ENCODE measurements at places on chromosomes 6 and 20.

DNA sequence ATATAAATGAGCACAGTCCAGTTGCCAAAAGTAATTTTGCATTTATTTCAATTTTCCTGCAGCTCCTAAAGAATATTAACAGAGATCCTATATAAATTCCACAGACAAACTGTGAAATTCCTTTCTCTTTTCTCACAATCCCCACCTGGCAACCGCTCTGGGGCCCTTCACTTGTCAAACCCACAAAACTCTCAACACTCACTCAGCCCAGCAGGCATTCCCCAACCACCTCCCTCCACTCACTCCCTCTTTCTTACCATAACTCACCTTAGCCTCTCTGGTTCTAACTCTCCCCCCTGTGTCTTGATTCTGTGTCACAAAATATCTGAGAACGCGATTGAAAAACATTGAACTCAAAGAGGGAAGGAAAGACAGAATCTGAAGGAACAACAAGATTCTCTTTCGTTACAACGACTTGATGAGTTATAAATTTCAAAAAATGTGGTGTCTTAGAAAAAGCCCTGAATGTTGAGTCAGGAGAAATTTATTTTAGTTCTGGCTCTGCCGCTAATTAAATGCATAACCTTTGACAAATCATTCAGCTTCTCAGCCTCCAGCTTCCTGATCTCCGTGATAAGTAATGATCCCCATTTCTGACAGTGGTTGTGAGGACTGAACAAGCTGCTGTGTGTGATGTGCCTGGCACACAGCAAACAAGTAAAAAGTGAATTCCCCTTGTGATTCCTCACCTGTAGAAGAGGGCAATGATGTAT, 87.9 kb downstream of the UNC5CL start:
- no peak for DNase-seq

- DNase-seq: no peak
These were observed 3.0 kb upstream of the CST11 start for GRCh38 chr20:23455639-23456038.

DNA sequence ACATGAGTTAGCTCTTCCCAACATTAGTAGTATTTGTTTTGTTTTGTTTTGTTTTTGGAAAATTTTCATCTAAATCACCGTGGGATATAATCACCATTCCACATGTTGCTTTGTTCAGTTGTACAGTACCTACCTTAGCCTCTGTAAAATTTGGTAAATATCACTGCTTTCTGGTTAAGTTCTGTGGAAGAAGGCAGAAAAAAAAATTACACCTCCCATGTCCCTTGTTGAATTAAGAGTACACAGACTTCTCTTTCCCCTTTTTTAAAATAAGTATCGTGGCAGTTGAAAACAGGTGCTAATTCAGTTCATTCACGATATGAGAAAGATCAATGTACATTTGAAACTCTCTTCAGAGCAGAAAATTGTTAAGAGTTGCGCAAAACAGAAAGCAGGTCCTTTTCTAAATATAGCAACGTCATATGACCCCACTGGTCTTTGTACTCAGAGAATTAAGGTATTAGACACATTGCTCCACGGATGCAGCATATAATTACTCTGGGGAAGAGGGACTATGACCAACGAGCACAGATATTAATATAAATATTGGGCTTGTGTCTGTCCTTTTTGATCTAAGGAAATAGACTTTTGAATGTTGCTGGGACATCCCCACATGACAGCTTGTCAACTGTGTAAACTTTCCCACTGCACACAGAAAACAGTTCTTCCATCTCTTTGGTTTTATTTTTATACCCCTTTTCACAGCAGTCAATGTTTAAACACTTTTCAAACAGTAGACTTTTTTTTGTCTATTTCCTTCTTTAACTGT, 58.6 kb upstream of the ZNF217 start:
- DNase-seq: no peak

DNA sequence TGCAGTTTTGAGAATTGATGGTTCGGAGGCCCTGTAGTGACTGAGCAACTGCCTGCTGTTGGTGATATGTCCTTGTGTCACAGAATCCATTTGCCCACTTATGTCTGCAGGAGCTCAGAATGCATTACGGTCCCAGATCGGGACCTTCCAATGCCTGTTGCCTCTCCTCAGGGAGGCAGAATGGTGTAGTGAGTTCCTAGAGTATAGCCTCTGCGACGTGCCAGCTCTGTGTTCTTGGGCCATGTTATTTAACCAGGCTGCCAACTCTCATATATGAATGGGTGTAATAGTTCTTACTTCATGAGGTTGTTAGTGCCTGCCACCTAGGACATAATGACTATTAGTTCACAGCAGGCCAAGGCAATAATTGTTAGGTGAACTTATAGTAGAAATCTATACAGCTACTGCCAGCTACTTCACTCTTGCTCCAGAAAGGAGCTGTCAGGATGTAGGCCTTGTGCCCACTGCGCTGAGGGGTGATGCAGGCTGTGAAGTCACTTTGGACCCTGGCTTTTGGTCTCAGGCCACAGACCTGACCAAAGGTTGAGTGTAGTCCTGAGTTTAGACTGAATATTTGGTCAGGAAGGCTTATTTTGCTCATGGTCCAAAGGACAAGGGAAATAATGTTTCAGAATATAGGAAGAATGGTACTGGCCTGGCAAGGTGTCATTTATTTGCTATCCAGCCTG, 82.1 kb downstream of the ASXL1 start:
- no peak for DNase-seq

GRCh38 chr6:79544939-79545450, 7.8 kb upstream of the LCA5 start:
- DNase-seq: peak; percentile 68

DNA sequence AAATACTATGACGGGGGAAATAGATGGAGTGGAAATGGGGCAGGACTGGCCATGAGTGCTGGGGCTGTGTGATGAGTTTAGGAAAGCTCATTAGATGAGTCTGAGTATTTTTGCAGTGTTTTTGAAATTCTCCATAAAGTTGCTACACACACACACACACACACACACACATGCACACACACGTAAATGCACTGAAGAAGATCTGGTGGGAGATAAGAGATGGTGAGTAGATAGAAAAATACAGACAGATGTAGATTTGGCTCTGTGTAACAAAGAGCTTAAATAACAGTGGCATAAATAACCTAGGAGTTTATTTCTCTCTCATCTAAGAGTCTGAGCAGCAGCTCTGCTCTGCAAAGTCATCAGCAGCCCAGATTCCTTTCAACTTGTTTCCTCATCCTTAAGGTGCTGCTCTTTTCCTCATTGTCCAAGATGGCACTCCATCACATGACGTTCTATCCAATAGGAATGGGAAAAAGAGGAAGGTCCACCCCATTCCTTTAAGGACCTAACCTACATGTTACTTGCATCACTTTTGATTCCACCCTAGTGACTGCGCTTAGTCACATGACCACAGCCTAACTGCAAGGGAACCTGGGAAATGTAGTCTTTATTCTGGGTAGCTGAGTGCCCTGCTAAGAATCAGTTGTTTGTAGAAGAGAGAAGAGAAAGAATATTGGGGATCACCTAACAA, 76.4 kb downstream of the EYA2 start:
- DNase-seq: peak; percentile 35

- DNase-seq: no peak
These were observed 187.5 kb downstream of the MOXD1 start for GRCh38 chr6:132213732-132214131.

GRCh38 chr6:105015482-105015881, 58.6 kb downstream of the LIN28B start:
- no peak for DNase-seq

GRCh38 chr6:25188232-25188631, 90.9 kb upstream of the CARMIL1 start:
- DNase-seq: no peak

DNA sequence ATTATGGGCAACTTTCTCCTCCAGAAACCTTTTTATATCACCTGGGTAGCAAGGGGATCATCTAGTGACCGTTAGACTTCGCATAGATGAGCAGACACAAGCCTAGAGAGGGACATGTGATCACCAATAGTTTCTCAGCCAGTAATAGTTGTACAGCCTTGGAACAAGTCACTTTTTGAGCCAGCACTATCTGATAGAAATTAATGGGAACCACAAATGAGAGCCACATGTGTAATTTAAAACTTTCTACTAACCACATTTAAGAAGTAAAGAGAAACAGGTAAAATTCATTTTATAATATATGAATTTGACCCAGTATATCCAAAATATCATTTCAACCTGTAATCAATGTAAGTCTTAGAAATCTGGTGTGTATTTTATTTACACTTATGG, 592 bp upstream of the CTNNBL1 start:
- DNase-seq: no peak

DNA sequence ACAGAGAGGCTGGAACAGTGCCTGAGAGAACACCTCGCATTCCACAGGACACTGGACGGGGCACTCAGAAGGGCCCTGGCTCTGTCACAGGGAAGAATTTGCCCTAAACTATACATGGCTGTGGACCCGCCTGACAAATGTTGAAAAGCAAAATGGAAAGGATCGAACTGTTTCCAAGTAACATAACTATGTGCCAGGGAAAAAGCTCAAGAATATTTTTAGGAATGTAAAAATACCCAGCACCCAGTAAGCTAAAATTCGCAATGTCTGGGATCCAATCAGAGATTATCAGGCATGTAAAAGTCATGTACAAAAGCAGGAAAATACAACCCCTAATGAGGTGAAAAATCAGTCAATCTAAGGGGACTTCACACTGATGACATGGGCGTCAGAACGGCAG, 215.9 kb downstream of the TTLL2 start:
- no peak for DNase-seq

GRCh38 chr20:58826271-58826670, 24.4 kb downstream of the GNAS-AS1 start:
- DNase-seq: no peak

DNA sequence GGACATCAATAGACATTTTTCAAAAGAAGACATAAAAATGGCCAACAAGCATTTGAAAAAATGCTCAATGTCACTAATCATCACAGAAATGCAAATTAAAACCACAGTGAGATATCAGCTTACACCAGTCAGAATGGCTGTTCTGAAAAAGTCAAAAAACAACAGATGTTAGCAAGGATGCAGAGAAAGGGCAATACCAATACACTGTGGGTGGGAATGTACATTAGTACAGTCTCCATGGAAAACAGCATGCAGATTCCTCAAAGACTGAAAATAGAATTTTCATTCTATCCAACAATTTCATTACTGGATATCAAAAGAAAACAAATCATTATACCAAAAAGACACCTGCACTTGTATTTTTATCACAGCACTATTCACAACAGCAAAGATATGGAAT, 85.3 kb downstream of the DCDC2 start:
- no peak for DNase-seq

GRCh38 chr6:12232339-12232738, 57.8 kb upstream of the EDN1 start:
- no peak for DNase-seq

- no peak for DNase-seq
These were observed 21.9 kb upstream of the CD2AP start for GRCh38 chr6:47455533-47456209.

GRCh38 chr20:40997116-40997515, 31.5 kb upstream of the TOP1 start:
- DNase-seq: no peak

- no peak for DNase-seq
These were observed 6.9 kb upstream of the CABLES2 start for GRCh38 chr20:62413896-62414481.

DNA sequence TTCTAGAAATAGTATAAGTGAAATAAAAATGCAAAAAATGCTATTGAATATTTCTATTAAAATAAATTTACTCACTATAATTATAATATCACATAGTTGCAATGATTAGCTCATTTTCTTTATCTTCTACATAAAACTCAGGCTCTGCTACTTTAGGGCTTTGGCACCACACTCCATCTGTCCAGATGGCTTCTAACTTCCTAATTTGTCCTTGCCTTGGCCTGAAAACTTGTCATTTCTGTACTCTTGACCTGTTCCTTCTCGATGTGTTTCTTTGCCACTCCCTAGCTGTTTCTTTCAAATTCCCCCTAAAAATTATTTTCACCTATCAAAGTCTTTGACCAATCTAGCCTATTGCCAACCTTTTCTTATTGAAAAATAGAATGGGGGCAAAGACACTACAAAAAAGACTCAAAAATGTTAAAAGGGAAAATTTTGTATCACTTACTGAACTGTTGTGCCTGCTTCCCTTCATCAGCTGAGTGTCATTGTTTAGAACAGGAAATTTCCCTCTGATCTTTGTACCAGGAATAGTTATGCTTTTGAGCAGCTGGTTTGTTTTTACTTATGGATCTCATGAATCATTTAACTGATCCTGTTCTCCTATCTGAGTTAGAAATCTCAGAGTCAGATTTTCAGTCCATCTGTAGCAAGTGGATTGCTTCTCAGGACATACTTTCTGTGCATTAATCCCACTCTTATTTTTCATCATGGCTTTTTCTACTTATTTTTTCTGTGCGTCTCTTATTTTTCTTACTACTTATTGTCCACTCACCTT, 279.2 kb upstream of the CNR1 start:
- no peak for DNase-seq

DNA sequence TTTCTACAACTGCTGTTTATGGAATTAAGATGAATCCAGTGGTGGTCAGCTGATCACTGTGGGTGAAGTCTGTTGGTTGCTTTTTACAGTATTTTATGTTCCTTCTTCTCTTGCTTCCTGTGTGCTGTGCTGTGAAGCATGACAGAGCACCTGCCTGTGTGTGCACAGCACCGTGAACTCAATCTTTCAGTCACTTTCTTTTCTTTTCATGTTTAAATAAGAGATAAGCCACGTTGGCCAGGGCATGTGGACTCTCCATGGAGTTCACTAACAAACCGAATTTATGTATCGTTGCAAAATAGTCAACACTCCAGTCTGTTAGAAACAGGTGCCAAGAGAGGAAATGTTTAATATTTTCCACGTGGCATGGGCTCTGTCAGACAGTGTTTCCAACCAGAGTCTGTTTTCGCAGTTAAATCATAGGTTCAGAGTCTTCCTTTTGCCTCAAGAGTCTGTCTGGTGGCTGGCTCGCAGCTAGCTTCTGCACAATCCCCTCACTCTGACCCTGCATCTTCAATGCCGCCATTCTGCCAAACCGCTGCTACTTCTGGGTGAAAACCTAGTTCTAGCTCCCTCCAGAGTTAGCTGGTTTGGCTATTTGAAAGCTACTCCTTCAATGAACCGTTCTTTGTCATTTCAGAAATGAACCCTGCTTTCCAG, 73.2 kb downstream of the QRSL1 start:
- peak; percentile 24 for DNase-seq

GRCh38 chr6:16061818-16062217, 67.1 kb upstream of the MYLIP start:
- no peak for DNase-seq

DNA sequence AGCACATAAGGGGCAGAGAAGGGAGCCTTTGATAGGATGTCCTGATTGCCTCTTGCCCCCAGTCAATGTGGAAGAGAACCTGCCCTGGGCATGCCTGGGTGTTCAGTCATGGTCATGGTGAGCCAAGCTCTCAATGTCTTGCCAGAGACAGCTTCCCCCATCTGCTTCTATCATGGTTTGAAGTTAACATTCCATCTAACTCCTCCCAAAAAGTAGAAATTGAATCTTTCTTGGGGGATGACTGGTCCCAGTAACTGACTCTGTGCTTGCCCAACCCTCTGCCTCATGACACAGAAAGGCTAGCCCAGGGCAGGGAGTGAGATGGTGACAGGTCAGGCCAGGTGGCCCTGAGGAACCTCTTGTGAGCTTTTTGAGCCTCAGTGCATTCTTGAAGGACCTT, 60.1 kb downstream of the ADTRP start:
- no peak for DNase-seq

- DNase-seq: no peak
These were observed 175.7 kb upstream of the SULF2 start for GRCh38 chr20:47960769-47961541.
